ENCODE measurements at places on chromosomes 5 and 9.

DNA sequence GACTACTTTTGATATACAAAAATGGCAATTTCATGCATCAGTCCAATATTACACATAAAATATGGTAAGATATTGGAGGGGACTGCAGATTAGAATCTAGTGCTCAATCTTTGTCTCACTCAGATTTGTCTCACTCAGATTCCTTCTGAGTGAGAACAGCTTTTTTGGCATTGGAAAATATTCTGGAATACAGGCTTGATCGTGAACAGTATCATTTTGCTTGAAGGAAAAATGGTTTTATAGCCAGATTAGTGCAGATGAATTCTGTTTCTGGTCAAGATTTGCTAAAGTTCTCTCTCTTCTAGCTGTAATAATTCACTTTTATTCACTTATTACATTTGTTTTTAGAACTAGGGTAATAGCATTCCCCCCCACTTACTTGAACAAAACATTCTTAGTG lies 51.2 kb downstream of the MAN2A1 start:
- no peak for DNase-seq

DNA sequence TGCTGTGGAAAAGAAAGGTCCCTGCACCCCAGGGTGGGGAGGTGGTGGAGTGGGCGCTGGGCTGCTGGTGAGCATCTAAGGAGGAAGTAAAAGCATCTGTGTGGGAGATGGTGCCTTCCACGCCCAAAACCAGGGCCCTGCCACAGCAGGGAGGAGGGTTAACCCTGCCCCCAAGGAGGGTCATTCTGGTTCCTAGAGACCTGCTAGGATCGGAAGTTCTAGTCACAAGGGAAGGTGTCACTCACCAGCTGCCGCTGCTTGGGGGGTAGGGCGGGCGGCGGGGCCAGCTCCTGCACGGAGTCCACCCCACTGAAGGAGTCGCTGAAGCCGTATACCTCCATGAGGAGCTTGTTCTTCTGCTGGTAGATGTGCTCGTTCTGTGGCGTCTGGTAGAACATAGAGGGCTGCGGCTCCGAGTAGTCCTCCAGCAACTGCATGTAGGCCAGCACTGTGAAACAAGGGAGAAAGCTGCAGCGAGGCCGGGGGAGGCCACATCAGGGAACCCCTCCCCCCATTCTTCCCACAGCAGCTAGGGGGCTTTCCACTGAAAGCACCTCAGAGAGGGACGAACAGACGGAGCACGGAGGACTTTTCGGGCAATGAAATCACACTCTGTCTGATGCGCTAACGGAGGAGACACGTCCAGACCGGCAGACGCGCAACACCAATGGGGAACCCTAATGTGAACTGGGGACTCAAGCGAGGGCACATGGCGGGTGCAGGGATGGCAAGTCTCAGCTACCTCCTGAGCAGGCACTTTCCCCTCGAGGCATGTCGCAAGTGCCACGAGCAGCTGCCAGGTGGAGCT lies 76.4 kb downstream of the PRRT1B start:
- DNase-seq = no peak

GRCh38 chr5:66722686-66723085 lies 126.5 kb downstream of the MAST4 start:
- no peak for DNase-seq

DNA sequence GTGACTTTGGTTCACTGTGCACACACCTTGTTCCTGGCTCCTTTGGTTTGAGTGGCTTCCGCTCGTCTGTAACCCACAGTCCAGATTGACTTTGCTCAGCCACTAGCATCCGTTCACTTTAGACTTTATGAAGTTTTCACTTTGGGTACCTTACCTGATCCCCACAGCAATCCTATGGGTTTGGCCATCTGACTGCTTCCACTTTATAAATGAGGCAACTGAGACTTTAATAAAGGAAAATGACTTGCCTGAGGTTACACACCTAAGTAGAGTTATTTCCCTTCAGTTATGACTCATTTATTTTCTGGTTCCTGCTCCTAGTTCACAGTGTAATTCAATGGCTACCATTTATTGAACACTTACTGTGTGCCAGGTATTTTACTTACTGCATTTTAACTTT lies 94.2 kb upstream of the SAP30L start:
- no peak for DNase-seq

DNA sequence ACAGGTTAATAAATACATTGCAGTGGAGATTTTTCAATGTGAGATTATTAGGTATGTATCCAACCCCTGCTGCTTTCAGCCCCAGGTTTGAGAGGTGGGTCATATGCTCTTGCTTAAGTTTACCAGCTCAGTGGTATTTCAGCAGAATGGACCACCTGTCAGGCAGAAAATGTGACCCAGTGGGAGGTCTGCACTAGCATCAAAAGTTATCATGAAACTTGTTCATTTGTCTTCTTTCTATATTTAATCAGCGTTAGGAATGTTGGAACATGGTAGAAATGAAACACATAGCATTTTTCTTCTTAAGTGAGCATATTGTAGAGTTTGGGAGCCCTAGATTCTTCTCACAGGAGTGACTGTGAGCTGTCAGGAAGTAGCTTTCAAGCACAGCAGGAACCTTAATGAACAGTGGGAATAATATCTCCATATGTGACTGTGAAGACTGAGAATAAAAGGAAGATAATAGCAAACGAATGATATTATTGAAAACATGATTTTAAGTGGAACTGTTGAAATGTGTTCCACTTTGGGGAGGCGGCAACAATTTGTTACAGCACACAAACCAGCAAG lies 596.9 kb upstream of the CDH6 start:
- no peak for DNase-seq

GRCh38 chr9:134917431-134918373 lies at the start of gene FCN1:
FCN1 (minus strand) TSS chr9:134917912; CDS start chr9:134917871, 41 bp downstream.
- DNase-seq = no peak

- DNase-seq = no peak
These were observed 1.6 kb downstream of the PIP5KL1 start for GRCh38 chr9:127928676-127929624.

DNA sequence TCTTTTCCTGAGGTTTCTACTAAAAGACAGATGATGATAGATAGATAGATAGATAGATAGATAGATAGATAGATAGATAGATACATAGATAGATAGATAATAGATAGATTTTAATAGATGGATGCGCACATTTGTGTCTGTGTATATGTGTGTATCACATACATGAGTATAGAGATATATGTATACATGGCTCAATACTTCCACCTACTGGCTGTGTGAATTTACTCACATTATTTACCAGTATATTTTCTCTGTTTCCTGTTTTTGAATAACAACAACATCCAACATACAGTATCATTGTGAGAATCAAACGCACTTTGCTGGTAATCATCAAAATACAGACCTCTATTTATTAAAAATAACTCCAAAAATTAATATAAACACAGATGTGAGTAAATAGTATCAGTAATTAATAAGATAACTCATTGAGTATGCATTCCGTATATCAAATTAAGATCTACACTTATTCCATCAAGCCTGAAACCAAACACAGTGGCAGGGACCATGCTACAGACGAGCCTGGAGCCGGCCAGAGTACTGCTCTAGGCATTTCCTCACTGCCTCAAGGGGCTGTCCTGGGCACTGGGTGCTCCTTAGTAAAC lies 338.0 kb downstream of the SEMA5A start:
- DNase-seq = no peak

DNA sequence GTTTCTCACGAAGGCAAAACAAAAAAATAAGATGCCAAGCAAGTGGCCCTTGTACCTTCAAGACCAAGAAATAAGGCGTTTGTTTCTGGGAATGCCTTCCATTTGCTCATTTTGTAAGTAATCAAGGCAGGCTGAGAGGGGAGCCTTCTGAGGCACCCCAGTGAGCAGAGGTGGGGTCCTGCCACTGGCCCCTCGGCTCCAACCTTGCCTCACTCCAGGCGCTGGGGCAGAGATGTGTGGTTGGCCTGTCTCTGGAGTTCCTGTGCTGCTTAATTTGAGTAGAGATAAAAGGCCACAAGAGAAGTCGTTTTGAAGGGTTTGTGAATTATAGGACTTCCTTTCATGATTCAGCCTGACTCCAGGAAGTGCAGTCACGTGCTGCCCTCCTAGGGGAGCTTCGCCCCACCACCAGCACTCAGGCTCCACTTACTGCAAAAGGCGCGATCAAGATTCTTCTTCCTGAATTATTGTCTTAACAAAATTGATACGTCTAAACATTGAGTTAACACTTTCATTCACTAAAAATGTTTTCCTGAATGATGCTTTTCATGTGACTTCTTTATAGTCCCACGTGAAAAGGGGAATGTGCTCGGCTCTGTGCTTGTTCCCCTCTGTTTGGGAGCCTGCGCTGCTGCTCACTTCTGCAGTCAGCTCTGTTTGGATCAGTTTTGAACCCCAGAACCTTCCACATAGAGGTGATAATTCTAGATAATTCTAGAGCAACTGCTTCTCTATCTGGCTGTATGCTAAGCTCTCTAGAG lies 13.7 kb downstream of the SYK start:
- no peak for DNase-seq

GRCh38 chr5:153476767-153477166 lies 13.7 kb upstream of the GRIA1 start:
- no peak for DNase-seq

DNA sequence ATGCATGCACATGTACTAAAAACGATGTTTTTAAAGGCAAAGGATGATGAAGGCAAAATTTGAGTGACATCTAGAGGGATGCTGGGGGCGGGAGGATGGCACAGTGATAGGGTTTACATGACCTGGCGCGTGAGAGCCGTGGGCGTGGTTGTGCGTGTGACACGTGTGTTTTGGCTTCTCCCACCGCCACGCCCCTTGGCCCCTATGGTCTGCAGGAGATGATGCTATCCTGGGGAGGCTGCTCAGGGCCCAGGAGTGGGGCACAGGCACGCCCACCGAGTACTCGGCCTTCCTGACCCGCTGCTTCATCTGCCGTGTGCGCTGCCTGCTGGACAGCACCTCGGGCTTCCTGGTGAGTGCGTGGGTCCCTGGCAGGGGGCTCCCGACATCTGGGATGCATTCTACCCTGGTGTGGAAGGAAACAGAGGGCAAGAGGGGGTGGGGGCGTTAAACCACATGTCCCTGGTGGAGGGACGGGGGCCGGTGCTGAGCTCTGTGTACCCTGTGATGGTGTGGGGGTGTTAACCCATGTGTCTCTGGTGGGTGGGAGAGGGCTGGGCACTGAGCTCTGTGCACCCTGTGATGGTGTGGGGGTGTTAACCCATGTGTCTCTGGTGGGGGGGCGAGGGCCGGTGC lies 19.2 kb upstream of the EXOC3 start:
- DNase-seq = no peak

DNA sequence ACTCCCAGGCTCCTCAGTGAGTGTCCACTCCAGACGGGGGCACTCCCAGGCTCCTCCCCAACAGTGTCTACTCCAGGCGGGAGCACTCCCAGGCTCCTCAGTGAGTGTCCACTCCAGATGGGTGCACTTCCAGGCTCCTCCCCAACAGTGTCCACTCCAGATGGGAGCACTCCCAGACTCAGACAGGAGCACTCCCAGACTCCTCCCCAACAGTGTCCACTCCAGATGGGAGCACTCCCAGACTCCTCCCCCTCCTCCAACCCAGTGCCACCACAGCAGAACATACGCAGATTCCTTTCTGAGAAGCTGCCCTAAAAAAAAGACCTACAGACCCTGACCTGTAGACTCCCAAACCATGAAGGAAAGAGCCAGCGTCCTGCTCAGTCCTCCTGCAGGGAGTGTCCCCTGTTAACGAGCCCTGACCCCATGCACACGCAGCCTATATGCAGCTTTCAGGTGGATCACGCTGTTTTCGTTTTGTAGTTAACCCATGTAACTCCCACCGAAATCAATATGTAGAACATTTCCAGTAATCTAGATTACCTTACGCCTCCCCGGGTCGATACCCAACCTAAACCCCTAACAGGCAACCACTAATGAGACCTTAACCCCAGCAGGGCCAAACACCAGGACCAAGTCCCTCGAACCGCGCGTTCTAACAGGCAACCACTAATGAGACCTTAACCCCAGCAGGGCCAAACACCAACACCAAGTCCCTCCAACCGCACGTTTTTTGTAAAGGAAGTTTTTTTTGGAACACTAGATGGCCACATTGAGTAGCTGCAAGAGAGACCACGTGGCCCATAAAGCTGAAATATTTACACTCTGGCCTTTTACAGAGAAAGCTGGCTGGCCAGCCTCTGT lies 15.7 kb downstream of the PNPLA7 start:
- no peak for DNase-seq

DNA sequence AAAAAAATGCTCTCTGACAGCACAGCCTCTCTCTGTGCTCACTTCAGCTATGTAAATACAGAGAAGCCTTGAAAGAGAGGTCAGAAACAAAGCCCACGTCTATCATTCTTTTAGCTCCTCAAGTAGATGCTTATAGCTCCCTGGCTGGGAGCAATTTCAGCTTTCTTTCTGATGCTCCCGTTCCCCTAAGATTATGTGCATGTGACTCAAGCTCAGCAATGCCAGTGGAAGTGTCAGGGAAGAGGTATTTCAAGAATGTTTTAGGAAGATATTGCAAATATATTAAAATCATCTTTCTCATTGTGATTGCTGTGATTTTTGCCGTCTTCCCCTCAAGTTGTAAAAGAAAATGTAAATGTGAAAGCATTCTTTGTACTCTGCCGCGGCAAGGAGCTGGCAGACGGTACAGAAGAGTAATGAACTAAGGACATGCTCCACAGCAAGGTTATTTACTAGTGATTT lies 1353.7 kb upstream of the ACO1 start:
- DNase-seq = no peak

GRCh38 chr9:137034039-137034708 lies 2.3 kb upstream of the FUT7 start:
- no peak for DNase-seq

DNA sequence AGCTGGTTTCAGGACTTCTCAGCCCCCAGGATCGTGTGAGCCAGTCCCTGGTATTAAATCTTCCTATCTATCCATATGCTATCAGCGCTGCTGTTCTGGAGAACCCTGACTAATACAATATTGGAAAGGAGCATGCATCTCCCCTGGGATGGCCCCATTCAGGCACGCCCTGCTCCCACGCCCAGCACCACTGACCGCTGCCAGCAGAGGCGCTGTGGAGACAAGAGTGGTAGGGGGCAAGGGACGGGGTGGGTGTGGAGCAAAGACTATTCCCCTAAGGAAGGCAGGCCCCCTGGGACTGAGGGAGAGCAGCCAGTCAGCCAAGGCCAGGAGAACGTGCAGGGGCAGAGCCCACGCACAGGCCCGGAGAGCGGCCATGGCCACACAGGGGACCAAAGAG lies 116.0 kb downstream of the VAV2 start:
- DNase-seq = no peak

GRCh38 chr5:63573380-63573779 lies 388.9 kb downstream of the HTR1A start:
- no peak for DNase-seq

DNA sequence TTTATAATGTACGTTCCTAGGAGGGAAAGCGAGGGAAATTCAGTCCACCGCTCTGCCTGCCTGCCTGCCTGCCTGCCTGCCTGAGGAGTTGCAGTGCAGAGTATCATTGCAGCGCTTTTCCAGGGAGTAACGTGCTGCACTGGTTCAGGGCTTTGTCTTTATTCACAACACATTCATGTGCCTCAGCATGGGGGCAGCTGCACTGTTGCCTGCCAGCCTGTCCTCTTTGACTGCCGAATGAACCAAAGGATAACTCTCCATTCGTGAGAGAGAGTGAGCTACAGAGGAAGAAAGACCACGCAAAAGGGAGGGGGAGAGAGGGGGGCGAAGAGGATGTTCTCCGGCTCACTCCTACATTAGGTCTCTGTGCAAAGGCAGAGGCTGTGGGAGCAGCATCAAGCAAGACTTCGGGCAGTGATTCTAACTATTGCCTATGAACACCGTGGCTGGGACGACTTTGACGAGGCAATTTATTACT lies 791.2 kb downstream of the MAT2B start:
- no peak for DNase-seq
